SK-MEL-5 (cell line): ENCODE measurements at places on chromosomes 11 and 22. TPM values are rescaled to one million over a fixed set of nuclear protein-coding genes. Genes with fewer than 3 reads are reported as not detected.

TMEM132A gene
- 35.0 and 36.2 TPM in 2 replicates for total RNA-seq

OR5T1 gene
- not detected in 2 replicates for total RNA-seq

PUS3 gene
- total RNA-seq, result 15.5 and 15.6 TPM in 2 replicates

SLC5A12 gene
- total RNA-seq, result 0.11 TPM in 1 of 2 replicates, not detected in the other

FIBIN gene
- total RNA-seq, result not detected in 2 replicates
